ENCODE measurements at places on chromosomes 11 and 22. TPM values are rescaled to one million over a fixed set of nuclear protein-coding genes. Genes with fewer than 3 reads are reported as not detected.

DNA sequence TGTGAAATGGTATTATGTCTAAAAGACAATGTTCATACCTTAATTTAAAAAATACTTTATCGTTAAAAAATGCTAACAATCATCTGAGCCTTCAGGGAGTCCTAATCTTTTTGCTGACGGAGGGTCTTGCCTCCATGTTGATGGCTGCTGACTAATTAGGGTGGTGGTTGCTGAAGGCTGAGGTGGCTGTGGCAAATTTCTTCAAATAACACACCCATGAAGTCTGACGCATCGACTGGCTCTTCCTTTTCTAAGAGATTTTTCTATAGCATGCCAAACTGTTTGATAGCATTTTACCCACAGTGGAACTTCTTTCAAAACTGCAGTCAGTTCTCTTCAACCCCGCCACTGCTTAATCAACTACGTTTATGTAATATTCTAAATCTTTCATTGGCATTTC is 33.6 kb downstream of the TCF20 start:
- no peak for DNase-seq

GRCh38 chr11:65498977-65499712 is at the start of gene MALAT1:
TSS of gene MALAT1 (plus strand) at chr11:65499045.
- peak; percentile 88 for DNase-seq

DNA sequence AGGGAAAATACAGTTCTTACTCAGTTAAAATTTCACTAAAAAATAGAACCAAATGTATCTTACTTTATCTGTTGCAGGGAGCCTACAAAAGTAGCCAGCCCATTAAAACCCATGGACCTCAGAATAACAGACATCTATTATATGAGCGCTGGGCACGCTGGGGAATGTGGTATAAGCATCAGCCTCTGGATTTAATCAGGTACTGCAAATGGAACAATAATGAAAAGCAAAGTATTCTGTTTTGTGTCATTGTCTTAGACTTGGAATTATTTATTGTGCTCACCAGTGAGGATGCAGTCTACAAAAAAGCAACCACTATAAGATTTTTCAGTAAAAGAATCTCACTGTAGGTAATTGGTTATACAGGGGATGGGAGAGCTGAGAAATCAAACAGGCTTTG is 30.2 kb downstream of the MUC15 start:
- DNase-seq = no peak

- no peak for DNase-seq
Measured at GRCh38 chr11:12017865-12018453, 9.5 kb upstream of the DKK3 start.

GRCh38 chr22:19019029-19019678 is 83.1 kb upstream of the PRODH start:
- DNase-seq = no peak

Gene OTOG
- total RNA-seq = not detected

Gene DRAP1
- total RNA-seq = 50.4 TPM

Gene RHOD
- total RNA-seq = not detected

Measured in occipital lobe (tissue), 3 donors.